Colonic mucosa (tissue), 4 donors: ENCODE measurements at places on chromosomes 1 and 21. TPM values are rescaled to one million over a fixed set of nuclear protein-coding genes. Genes with fewer than 3 reads are reported as not detected.

Gene ASPM
- 20.1 TPM for total RNA-seq

Gene TMEM51
- total RNA-seq = 28.6 TPM

Gene NOTCH2
- total RNA-seq = 69.6 TPM

Gene SAMD13
- total RNA-seq = 31.0 TPM

Gene ZNF695
- 5.3 TPM for total RNA-seq

Gene OLIG1
- total RNA-seq = not detected

Gene SLC45A3
- total RNA-seq = 17.9 TPM

Gene HSPB7
- 1.1 TPM for total RNA-seq

Gene HDGF
- 438 TPM for total RNA-seq

Gene C8A
- not detected for total RNA-seq

Gene PATJ
- 69.0 TPM for total RNA-seq

Gene ADGRL2
- 7.4 TPM for total RNA-seq

Gene RIIAD1
- 0.91 TPM for total RNA-seq

Gene CHAF1B
- 2.5 TPM for total RNA-seq

Gene SPATC1L
- total RNA-seq = 6.9 TPM

Gene RBBP5
- 17.8 TPM for total RNA-seq

Gene PRDM16
- 6.1 TPM for total RNA-seq

Gene SLAMF1
- 1.2 TPM for total RNA-seq

Gene OXCT2
- total RNA-seq = 0.77 TPM

Gene GSTM1
- 46.1 TPM for total RNA-seq

Gene CFHR3
- 0.15 TPM for total RNA-seq
